Stimulated activated CD8-positive, alpha-beta memory T cell treated with anti-CD3 and anti-CD28 coated beads, Interleukin-7, amount 100 ng/mL, for 1 hour (primary cell): ENCODE measurements at places on chromosomes 7 and 10.

GRCh38 chr7:50317697-50318669 lies 13.5 kb downstream of the IKZF1 start:
- DNase-seq: no peak

- no peak for DNase-seq
Measured at GRCh38 chr7:27144781-27145164, 1.3 kb upstream of the HOXA5 start.

- no peak for DNase-seq
Measured at GRCh38 chr7:137316648-137317353, 26.7 kb downstream of the PTN start.

- no peak for DNase-seq
Measured at GRCh38 chr7:128024151-128024550, 7.1 kb downstream of the LRRC4 start.

DNA sequence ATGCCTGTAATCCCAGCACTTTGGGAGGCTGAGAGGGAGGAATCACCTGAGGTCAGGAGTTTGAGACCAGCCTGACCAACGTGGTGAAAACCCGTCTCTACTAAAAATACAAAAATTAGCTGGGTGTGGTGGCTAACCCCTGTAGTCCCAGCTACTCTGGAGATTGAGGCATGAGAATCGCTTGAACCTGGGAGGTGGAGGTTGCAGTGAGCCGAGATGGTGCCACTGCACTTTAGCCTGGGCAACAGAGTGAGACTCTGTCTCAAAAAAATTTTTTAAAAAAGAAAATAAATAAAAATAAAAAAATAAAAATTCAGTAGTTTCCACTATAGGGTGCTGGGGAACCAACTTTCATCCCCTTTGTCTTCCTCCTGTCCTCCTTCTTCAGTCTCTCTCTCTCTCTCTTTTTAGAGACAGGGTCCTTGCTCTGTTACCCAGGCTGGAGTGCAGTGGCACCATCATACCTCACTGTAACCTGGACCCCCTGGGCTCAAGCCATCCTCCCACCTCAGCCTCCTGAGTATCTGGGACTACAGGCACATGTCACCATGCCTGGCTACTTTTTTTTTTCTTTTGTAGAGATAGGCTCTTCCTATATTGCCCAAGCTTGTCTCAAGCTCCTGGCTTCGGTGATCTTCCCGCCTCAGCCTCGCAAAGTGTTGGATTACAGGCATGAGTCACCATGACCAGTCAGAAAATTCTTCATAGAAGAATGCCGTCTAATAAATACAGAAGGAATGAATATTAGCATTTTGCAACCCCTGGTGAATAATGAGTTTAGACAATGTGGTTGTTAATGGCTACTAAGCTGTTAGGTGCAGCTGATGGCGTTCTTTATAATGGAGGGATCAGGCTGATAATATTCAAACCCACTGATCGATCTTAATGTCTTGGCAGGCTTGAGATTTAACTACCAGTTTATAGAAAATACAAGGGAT lies 20.6 kb downstream of the RBM20 start:
- DNase-seq: no peak

- no peak for DNase-seq
Measured at GRCh38 chr7:12146813-12147212, 64.3 kb upstream of the TMEM106B start.

GRCh38 chr7:98249106-98249505 lies 2.9 kb downstream of the TECPR1 start:
- DNase-seq: no peak

DNA sequence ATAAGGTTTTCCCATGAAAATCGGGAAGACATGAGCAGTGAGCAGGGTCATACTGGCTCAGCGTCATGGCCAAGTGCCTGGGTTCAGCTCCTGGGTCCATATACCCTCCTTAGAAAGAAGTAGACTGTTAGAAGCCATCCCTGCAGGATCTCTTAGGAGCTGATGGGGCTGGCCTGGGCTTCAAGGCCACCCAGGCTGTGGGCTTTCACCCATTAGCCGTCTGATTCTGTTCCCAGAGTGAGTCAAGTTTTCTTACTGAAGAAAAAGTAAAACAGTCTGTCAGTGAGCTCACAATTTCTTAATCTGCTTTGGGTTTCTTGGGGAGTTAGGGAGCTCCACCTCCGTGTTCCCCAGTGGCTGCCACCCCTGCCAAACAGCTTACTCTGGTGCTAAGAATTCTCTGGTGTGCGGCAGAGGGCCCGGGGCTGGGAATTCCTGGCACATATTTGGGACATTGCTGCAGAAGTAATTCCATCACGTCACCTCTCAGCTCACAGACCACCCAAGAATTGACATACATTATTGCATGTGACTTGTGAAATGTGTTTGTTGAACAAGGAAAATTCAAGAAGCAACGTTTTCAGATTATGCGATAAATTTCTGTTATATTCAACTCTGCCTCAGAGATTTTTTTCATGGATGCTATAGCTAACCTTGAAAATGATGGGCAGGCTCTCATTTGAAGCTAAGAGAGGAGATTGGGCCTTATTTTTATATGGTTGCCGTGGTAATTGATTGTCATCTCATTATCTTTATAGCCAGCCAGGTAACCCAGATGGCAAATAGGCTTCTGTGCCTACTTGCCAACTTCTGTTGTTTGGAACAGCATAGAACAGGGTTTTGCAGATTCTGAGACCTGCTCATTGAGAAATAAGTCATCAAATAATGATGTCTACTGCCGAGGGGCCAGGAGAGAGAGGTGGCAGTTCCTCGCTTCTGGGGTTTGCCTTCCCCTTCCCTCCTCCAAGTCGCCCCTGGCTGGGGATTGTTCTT lies 166.4 kb downstream of the CHN2 start:
- no peak for DNase-seq

GRCh38 chr10:124697837-124698544 lies 46.2 kb downstream of the FAM53B start:
- no peak for DNase-seq

- no peak for DNase-seq
Measured at GRCh38 chr10:74223755-74224529, 72.9 kb downstream of the ADK start.

DNA sequence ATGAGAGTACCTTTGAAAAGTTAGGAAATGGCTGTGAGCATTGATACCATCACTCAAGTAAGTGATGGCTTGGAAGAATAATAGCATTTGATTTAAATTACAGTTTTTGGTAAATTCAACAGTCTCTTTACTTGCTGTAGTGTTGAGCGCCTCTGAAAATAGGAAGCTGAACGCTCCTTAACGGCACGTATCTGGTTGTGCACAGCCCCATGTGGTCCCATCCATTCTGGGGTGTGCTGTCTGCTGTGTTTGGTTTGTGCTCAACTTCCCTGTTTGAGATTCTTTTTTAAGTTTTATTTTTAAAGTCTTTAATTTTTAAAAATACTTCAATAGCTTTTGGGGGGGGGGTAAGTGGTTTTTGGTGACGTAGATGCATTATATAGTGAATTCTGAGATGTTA lies 51.5 kb downstream of the DNAJB6 start:
- no peak for DNase-seq

DNA sequence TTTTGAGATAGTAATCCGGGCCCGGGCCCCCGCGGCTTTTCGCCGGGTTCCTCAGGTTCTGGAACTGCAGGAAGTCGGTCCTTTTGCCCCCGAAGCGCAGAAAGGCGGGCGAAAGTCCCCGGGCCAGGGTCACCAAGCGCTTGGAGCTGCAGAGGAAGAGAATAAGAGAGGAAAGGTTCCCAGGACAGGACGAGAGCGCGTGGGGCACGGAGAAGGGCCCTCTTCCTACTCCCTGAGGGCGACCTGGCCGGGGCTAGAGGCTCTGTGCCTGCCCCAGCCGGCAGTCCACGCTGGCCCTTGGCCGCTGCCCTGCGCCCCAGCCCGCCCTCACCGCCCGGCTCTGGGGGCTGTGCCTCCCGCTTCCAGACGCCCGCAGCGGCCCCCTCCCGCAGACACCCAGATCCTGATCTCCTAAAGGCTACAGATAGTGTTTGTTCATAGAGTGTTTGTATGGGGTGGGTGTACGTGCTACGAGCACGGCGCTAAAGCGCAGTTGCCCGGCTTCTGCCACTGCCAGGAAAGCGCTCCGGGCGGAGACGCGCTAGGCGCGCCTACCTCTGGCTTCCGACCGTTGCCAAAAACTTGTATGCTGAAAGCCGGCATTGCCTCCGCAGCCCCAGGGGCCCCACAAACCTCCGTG lies 3.2 kb downstream of the HPSE2 start:
- DNase-seq: no peak

GRCh38 chr10:16449454-16449853 lies 12.6 kb downstream of the PTER start:
- no peak for DNase-seq

DNA sequence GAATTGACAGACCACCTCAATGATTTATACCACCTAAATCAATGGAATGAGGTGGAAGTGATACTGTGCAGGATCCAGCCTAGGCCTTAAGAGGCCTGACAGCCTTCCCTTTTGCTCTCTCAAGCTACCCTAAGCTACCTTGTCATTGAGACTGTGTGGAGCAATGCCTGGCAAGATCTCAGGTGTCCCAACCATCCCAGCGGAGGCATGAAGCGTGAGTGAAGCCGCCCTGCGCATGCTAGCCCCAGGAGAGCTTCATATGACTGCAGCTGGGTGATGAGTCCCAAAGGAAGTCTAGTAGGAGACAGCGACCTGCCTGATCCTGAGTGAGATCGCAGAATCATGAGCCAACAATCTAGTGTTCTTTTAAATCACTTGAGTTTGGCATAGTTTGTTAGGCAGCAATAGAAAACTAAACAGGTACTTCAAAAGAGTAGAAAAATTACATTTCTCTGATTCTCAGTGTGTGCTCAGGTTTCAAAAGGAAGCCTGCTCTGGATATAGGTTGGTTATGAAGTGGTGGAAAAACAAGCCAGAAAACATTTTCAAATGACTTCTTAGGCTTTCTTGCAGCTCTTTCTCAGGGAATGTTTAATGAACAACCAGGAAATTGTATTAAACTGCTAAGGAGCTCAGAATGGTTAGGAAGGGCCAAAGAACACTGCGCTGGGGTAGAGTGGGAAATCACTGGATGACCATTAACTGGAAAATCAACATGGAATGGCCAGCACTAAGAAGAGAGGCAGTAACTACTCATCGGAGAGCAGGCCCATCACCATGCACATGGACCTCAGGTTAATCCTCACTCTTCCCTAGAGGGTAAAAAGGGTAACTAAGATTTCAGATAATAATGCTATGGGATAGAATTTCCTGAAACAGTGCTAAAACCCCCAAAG lies 535.2 kb downstream of the PHTF2 start:
- no peak for DNase-seq

- DNase-seq: no peak
Measured at GRCh38 chr10:33240931-33241330, 93.5 kb downstream of the NRP1 start.

DNA sequence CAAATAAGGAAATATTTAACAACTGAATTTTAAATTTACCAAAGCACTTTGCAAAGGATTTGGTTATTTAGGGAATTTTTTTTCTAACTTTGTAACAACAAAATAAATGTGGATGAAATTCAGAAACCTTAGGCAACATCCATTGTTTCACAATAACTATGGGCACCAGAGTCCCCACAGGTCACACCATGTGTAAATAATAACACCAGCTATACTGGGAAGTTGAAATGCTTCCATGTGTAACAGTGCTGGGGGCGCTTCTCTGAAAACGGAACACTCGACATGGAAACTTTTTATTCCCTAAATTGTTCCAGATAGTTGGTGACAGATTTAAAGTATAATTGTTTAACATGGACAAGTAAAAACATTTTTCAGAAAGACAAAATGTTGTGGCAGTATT lies 818.6 kb downstream of the TNS3 start:
- DNase-seq: no peak
